ENCODE measurements at places on chromosomes 7 and 10.

GRCh38 chr10:122258136-122259074, 12.7 kb upstream of the BTBD16 start:
- DNase-seq, result no peak

- DNase-seq, result no peak
These were observed 45.2 kb downstream of the ARHGAP12 start for GRCh38 chr10:31883397-31883796.

DNA sequence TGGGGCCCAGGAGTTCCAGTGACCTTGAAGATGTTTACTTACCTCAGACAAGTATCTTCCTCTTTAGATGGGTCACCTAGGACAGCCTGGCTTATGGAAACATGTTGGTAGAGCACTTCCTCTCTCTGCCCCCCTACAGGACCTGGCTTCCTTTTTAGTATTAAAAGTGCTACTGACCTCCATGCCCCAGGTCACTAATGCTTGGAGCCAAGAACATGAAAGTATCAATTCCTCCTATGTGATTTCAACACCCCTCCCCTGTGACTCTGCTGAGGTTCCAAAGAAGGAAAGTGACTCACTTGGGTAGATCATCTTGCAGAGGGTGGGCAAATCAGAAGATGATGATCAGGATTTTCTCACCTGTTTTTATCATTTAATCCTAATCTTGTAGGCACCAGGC, 125.3 kb upstream of the CCDC6 start:
- no peak for DNase-seq

- DNase-seq, result no peak
These were observed 40.9 kb downstream of the ZNF783 start for GRCh38 chr7:149302865-149303264.

- DNase-seq, result no peak
These were observed 180.0 kb downstream of the BTAF1 start for GRCh38 chr10:92103376-92104090.

GRCh38 chr10:106566873-106567272, 597.6 kb downstream of the SORCS1 start:
- DNase-seq, result no peak

GRCh38 chr10:115860182-115861107, 412.6 kb downstream of the GFRA1 start:
- DNase-seq, result no peak

- DNase-seq, result no peak
These were observed 530 bp upstream of the ANXA7 start for GRCh38 chr10:73414230-73414945.

GRCh38 chr7:70608229-70608628, 523.7 kb upstream of the GALNT17 start:
- no peak for DNase-seq

DNA sequence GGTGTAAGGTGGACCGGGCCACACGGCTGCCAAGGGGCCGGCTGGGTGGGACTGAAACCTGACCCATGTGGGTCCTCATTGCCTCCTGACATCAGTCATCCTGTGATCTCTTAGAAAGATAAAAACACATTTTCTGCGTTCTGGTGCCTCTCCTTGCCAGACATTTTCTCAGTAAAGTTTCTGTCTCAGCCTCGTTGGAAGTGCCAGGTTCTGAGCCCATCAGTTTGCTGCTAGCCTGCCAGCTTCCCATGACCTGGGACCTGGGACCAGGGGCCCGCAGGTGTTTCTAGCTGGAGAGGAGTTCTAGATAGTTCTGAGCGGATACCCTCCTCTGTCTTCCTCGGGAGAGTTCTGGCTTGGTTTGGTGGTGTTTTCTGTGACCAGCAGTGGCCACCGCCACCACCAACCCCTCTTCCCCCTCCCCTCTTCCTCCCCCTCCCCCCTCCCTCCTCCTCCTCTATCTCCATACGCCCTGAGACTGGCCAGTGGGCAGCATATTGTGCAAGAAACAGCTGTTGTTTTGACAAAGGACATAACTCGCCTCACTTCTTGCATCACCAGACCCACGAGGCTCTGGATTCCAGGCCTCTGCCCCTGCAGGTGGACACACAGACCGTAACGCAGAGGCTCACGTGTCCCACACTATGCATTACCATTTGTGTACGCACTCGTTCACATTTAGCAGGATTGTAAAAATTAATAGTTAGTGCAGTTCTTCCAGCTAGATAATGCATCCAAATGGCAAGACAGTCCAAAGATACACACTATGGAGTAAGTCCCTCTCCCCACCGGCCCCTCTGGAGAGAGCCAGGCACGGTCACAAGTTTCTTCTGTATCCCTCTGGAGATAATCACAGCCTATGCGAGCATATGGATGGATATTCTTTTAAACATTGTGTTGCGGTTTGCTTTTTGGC, 94.6 kb downstream of the CUX1 start:
- no peak for DNase-seq

DNA sequence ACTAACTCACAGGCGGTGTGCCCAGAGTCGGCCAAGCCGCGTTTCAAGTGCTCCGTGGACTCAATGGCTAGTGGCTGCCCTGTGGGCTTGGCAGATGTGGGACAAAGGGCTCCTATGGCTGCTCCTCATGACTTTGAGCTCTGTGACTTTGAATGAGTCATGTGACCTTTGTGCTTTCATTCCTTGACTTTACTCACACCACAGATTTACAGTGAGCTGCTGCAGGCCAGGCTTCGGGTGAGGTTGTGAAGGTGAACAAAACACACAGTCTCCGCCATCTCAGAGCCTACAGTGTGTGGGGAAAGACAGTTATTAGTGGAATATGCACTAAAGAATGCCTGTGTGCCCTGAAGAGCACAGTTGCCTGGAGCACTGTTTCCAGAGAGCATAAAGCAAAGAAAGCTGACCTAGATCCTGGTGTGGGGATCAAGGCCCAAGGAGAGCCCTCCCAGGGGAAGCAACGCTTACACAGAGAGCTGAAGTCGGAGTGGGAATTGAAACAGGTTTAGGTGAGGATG, 29.7 kb upstream of the PLEKHA1 start:
- DNase-seq, result no peak

- no peak for DNase-seq
These were observed 78.7 kb downstream of the TCF7L2 start for GRCh38 chr10:113028456-113029440.

- no peak for DNase-seq
These were observed 49.2 kb downstream of the LGI1 start for GRCh38 chr10:93806903-93807302.

DNA sequence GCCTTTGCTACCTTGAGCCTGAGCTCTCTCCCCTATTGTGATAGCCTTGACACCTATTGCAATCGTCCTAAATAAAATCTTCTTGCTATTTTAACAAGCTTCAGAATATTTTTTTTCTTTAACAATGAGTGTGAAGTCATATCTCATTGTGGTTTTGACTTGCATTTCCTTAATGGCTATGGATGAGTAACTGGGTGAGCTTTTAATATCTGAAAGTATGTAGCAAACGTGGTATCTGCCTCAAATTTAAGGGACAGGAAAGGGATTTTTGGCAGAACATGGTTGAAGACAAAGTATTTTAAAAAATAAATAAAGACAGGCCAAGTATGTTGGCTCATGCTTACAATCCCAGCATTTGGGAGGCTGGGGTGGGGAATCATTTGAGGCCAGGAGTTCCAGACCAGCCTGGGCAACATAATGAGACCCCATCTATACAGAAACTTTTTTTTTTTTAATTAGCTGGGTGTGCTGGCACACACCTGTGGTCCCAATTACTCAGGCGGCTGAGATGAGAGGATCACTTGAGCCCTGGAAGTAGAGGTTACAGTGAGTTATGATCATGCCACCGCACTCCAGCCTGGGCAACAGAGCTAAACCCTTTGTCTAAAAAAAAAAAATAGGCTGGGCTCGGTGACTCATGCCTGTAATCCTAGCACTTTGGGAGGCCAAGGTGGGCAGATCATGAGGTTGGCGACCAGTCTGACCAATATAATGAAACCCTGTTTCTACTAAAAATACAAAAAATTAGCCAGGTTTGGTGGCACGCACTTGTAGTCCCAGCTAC, 319.3 kb upstream of the NRP1 start:
- no peak for DNase-seq

DNA sequence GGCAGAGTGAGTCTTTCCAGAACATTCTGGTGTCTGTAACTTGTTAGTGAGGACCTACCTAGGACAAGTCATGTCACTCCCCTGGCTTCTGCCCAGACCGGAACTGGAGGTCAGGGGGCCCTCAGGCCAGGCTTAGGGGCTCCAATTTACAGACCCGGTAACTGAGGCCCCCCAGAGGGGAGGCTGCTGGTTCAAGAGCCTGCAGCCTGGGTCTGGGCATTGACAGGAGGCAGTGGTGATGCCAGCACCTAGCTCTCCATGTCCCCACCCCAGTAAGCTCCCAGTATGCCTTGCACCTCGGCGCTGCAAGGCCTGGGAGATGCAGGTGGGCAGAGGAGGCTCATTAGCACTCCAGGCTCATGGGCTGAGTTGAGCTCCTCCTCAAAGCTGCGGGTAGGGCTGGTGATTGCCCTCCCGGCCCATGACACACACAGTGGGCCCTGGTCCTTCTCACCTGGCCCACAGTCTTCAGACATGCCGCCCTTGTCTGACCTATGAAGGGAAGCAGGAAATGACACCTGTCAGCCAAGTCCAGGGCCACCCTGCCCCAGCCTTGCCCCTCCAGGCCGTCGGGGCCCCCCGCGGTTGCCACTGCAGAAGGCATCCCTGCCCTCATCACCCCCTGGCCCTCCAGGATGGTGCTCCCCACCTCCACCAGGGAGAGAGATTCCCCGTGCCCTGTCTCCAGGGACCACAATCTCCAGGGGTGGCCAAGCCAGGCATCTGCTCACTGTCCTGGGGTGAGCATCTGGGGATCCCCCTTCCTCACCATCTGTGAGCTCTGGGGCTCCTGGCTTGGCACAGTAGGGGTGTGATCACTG, 88.3 kb upstream of the TMEM248 start:
- DNase-seq, result no peak

DNA sequence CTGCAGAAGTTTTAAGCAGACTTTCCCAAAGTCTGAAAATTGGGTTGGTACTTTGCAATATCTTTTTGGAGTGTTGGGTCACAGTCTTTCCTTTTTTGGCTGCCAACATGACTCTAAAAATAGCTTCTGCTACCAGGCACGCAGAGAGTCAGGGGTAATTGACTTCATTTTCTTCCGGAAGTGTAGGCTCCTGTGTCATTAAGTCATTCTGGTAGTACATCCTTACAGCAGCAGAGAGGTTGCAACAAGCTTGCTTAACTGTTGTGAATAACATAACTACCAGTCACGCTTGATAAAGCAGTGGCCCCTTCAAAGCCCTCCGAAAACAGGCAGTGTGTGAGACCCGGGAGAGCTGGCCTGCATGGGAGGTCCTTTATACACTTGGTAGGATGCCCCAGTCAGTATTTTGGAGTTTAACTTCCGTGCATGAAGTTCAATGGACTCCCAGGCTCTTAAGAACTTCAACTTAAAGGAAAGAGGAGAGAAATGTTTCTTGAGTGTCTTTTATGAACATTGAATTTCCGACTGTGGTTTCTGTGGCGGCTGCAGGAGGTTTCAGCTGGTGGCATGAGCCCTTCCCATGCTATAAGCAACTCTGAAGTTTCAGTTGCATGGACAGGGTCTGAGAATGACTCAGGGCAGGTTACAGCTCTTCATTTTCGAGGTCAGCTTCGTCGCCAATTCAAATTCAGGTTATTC, 310.7 kb downstream of the GALNT17 start:
- DNase-seq, result no peak

- no peak for DNase-seq
These were observed 21.5 kb downstream of the RPP38 start for GRCh38 chr10:15118615-15119014.
